ENCODE measurements at places on chromosomes 6 and 20.

DNA sequence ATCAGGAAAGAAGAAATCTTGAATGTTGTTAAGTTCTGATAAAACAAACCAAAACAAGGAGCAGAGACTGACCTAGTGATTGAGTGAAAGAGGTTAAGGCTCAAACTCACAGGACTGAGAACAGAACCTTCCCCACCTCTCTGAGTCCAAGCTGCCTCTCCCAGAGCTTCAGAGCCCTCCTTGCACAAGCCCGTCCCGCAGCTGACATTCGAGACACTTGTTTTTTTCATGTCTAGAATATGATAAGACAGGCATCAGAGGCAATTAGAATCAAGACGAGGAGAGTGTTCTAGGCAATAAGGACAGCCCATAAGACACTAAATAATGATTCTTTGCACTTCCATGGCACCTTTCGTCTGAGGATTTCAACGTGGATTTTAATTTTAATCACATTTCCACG, 140.6 kb downstream of the PXDC1 start:
- no peak for DNase-seq

GRCh38 chr6:25596928-25597818, 54.8 kb upstream of the SCGN start:
- DNase-seq, result no peak

GRCh38 chr6:5343998-5344397, 82.7 kb downstream of the FARS2 start:
- no peak for DNase-seq

DNA sequence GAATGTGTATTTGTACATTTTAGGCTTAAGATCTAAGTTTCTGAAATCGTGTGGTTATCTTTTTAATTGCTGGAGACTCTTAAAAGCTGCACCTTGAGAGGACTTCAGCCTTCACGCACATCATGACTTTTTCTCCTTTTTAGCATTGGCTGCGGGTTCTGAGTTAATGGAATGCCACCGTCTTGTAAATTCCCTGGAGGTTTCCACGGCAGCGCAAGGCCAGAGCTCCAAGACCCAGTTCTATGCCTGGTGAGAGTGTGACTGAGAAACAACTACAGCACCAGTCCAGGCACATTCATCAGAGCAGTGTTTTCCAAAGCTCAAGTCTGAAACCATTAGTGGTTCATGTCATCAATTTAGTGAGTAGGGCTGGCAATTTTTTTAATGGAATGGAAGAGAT, 23.0 kb downstream of the PRR18 start:
- no peak for DNase-seq

DNA sequence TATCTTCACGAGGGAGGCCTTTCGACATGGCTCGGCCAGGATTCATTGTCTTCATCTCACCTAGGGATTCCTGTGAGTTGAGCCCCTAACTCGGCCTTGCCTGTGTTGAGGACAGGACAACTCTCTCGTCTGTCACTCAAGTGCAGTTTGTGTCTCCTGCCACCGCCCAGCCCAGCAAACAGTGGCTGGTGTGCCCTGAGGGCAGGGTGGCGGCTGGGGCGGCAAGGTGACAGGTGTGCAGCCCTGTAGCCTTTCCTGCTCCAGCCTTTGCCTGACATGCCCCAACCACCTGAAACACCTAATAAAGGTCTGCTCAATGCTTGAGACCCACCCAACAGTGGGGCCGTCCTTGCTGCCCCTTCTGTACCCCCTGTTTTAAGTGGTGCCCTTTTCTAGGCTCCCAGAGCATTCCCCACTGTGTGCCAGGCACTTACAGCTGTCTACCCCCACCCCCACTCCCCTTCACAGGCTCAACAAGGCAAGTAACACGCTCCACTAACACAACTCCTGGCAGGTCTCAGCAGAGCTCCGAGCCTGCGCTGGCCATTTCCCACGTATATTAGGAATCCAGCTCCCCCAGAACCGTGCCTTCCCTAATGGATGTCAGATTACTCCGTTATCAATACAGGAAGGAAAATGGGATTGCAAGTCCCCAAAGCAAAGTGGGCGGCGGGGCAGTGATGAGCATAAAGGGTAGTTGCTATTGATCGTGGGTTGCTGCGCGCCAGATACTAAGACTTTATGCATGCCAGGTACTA, 17.7 kb downstream of the GFRA4 start:
- DNase-seq, result no peak
